ENCODE measurements at places on chromosomes 2 and 18.

DNA sequence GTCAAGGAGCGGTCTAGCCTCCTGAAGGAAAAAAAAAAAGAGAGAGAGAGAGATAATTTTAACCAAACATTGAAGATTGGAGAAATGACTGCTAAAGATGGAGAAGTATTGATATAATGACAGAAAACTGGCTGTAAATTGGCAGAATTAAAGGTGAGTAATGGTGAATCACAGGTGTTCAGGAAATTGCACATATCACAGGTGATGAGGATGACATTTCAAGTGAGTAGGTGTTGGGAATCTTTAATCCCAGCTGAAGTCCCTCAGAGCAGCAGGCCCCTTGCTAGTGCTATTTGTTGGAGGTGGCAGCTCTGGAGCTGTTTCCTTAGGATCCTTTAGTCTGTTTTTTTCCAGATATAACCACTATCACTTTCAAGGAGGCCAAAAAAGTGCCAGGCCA is 678.4 kb upstream of the VRK2 start:
- no peak for DNase-seq

GRCh38 chr2:231665245-231666170 is 42.8 kb upstream of the PTMA start:
- DNase-seq = no peak

DNA sequence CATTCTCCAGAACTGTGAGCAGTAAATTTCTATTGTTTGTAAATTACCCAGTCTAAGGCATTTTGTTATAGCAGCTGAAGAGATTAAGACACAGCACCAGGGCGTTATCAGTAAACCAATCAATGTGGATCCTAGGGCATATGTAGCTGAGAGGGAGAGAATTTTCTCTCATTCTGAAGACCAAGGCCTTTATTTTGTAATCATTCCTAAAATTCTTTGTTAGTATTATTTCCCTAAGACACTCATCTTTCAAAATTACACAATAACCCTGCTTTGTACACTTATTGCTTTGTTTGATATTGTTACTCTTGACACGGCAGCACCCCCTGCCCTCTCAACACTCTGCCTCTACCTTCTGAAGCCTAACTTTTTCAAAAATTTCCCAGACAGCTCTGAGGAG is 419.1 kb downstream of the SLC4A3 start:
- no peak for DNase-seq

DNA sequence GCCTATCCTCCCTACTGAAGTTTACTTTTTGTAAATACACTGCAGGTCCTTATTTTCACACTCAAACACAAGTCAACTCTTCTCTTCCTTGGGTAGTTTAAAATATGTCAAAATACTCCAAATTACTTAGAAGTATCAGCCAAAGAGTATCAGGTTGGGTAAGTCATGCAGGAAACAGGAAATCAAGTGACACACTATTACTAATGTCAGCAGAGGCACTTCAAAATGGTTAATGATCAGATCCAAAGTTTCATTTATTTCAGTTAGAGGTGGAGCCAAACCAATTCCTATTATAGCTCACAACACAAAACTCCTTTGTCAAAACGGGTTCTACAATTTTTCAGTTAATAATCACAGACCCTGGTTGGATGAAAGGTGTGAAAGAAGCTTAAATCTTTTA is 54.2 kb downstream of the DLGAP1 start:
- no peak for DNase-seq

GRCh38 chr2:101296371-101296770 is 12.1 kb downstream of the RNF149 start:
- DNase-seq = no peak

DNA sequence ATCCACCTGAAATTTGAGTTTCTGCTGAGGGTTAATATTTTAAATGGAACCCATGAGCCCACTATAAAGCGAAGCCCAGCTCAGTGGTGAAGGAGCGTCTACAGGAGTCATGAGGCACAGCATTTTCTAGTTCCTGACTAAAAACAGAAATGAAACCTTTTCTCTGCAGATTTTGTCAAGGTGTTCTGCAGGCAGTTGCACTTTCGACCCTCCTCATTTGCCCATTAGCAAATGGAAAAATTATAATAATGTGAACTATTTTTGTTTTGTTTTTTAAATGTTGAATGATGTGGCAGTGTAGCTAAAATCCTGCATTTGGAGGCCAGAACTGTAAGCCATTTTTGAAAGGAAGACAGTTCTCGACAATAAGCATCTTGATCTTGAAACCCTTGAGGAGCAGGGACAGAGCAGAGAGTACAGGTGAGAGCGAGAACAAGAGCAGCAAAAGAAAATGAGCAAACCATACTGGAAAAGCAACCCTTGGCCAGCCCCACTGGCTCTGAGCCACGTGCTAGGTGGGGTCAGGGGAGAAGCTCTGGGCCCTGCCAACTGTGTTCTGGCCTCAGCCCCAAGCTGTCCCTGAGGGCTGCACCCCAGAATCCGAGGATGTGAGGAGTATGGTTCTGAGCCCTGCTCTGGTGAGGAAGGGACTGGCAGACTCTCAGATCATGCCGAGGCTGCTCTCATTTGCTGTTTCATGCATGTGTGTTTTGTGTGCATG is 26.4 kb upstream of the COPS8 start:
- no peak for DNase-seq

- DNase-seq = no peak
Measured at GRCh38 chr2:34734662-34735061, 1135.6 kb upstream of the FAM98A start.

DNA sequence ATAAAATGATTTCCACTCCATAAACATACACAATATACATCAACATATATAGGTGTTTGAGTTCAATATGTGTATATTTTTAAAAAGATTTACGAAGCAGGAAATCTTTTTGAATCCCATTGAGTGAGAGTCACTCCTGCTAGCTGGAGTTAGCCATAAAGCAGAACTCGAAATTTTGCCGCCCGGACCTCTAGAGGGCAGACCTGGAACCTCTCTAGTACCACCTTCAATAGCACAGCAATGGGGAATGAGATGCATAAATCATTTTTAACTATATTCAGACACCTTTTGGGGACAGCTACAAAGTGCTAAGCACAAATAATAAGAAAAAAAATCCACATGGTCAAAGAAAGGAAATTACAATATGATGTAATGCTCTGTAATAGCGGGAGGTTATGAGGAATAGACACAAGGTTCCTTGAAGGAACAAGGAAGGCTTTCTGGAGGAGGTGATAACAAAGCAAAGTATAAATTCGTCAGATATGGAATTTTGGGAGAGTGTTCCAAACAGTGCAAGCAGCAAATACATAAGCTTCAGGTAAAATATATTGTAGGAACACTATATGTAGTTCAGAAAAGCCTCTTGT is 533.4 kb downstream of the ERBB4 start:
- DNase-seq = peak; percentile 1

DNA sequence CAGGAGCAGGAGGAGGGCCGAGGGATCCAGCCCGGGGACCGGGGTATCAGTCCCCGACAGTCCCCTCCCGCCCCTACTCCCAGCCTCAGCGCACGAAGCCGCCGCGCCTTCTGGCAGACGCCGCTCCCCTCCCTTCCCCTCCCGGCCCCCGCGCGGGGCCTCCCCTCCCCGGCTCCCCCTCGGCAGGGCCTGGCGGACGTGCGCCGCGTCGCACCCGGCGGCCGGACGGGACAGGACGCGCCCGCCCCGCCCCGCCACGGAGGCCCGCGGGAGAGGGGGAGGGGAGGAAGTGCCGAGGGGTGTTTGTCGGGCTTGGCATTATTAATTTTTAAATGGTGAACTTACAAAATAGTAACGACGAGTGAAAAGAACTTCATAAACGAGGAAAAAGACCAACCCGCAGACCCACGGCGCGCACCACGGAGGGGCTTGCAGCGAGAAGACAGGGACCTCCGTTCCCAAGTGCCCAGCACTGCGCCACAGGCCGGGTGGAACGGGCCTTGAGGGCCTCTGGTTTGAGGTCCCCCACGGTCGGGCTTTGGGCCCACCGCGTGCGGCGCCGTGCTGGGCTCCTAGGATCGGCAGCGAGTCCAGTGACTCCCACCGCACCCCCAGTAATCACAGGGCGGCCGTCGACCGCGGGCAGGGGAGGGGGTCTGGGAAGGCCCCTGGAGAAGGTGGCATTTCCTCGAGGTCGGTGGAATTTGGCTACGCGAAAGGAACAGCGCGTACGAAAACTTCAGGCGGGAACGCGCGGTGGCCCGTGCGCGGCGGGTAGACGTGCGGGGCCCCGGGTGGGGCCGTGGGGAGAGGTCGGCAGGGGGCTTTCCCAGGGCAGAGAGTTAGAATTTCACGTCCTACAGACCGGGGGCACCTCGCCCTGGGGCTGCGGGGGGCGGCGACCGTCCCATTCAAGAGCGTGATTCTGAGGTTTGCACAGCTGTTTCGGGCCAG is 954 bp upstream of the CTDSP1 start:
- no peak for DNase-seq

- DNase-seq = no peak
Measured at GRCh38 chr2:72848436-72849137, 22.8 kb upstream of the EXOC6B start.

DNA sequence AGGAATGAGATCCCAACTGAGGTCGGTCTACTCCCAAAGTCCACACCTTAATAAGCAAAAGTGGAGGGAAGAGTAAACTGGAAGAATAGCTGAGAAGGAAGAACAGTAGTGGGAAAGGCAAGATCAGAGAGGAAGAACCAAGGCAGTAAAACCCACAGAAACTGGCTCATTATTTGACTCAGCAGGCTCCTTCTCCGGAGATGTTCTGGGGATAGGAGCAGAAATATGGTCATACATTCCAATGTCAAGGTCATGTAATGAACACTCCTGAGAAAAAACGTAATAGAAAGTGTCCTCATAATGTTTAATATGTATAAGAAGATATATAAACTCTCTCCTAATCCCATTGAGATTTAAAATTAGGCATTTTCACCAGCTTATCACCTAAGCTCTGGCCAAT is 39.5 kb downstream of the STK39 start:
- DNase-seq = no peak

GRCh38 chr2:101830555-101830954 is 133.0 kb downstream of the MAP4K4 start:
- no peak for DNase-seq

DNA sequence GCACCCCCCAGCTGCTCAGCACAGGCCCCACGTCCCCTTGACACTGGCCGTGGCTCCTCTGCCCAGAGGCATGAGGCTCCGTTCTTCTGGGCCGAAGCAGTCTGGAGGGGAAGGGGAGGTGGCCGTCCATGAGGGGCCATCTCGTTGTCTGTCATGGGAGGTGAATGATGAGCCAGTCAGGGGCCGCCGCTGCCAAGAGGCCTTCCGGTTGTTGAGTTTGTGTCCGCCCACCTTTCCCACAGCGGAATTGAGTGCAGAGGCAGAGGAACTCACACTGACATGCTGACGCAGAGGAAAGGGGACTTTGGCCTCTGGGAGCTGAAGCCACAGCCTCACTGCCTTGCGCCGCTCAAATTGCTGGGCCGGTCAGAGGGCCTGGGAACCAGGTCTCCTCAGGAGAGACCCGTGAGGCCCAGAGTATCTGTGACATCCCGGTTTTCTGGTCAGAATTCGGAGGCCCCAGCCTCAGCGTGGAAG is 268.4 kb downstream of the ATAD2B start:
- DNase-seq = no peak

GRCh38 chr18:44876024-44876423 is 195.3 kb downstream of the SETBP1 start:
- DNase-seq = no peak

GRCh38 chr2:205364261-205364660 is 318.0 kb upstream of the NRP2 start:
- DNase-seq = peak; percentile 27

- DNase-seq = no peak
Measured at GRCh38 chr18:7856733-7857132, 289.6 kb downstream of the PTPRM start.

DNA sequence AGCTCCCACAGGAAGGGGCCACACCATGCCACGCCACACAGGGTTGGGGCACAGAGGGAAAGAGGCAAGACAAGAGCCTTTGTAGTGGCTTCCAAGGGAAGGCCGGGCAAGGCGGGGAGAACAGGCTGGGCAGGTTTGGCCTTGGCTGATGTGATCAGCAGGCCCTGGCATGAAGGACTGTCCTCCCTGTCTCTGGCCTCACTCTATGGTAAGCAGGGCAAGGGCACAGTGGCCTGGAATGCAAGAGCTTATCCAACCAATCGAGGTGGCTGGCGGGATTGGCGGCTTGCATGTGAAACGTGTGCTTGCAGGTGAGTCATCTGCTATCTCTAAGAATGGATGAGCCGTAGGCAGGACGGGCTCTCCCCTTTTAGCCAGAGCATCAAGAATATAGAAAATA is 6.4 kb upstream of the ATP9B start:
- DNase-seq = no peak

GRCh38 chr2:135926605-135927004 is 50.4 kb upstream of the MCM6 start:
- DNase-seq = no peak

- DNase-seq = no peak
Measured at GRCh38 chr2:109094144-109094543, 34.9 kb upstream of the SH3RF3 start.

- no peak for DNase-seq
Measured at GRCh38 chr2:107322416-107322815, 436.4 kb upstream of the ST6GAL2 start.

DNA sequence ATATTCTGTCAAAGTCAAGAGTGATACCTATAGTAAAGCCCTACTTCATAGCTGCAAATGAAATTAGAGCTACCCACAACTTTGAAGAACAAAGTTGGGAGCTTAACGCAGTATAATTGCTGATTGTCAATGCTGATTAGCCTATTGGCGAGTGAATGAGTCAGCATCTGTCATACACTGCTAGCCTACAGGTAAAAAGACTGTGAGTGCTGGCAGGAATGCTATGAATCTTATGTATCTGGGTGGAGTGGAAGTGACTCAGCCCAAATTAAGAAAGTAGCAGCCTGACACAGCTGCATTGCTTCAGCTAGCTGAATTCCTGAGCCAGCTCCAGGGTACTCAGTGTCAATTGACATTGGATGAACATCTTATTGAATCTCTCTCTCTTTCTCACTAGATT is 179.4 kb upstream of the DCC start:
- DNase-seq = no peak

DNA sequence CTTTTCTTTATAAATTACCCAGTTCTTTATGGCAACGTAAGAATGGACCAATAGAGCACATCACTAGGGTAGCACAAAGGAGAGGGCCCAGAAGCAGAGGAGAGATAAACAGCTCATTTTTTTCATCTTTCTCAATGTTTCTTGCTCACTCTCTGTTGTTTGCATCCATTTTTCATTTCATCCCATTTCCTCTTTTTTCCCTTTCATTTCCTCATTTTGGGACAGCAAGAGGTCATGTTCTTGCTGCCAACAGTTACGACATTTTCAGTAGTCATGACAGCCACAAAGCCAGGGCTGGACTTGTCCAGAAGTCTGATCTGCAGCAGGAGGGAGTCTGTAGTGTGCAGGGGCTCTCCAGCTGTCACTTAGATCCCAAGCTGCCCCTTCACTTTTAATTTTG is 52.7 kb upstream of the CYP1B1 start:
- no peak for DNase-seq

DNA sequence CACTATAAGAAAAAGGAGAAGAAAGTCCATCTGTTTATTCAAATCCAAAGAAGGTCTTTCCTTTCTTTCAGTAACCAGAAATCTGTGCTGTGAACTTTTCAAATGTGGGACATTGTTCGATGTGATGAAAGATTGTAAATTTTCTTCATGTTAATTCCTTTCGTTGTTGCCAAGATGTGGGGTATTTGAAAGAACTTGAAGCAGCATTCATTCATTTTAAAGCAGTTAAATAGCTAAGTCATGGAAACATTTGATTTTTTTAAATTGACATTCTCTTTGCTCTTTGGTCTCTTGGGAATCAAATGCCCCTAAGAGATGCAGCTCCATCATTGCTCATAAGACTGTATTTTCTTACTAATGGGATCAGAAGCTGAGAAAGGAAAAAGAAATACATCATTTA is 93.7 kb upstream of the EHBP1 start:
- no peak for DNase-seq
